ENCODE measurements at places on chromosomes 5 and 9.
A peak's percentile ranks its signal among the peaks of the same experiment; 100 is the strongest.

DNA sequence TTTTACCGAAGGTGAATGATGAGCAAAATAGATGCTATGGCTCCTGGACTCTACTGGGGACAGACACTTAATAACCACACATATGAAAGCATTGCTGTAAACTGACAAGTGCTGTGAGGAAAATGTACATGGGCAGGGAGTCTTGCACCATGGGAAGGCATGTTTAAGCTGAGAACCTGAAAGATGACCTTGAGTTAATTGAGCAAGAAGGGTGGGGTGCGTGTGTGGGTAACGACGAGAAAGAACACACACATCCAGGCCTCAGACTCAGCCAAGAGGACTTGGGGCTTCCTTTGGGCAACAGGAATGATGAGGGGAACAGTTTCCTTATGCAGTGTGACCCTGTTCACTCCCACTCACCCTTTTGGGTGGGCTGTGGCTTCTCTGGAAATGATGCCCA lies 73.1 kb downstream of the HSPA4 start:
- DNase-seq, result no peak

DNA sequence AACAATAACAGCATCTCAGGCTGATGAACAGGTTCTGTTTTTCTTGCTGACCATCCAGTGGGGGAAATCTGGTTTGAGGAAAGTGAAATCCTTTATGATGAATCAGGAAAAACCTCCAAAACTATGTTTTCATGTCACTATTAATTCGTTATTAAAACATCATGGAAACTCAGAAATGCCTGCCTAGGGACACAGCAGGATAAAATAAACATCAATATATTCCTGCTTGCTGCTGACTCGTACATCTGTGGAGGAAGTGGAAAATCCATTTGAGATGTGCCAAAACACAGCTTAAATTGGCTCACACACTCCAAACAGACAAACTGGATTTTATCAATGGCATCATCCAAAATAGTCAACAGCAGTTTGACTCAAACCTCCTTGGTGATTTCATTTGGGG lies 53.0 kb downstream of the TEK start:
- peak; percentile 60 for DNase-seq

DNA sequence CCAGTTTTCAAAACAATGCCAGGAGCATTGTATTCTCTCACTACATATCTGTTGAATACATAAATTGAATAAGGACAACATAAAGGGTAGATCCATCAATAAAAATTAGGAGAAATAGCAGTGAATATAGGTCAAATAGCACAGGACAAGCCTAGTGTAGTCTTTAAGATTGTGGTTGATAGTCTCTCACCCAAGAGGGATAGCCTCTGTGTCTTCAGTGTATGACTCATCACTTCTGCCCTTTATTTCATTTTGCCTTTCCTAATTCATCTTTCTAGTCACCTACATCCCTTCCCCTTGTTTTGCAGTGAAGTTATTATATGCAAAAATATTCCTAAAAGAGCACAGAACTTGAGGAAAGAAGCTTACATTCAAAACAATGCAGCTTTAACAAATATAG lies 335.0 kb upstream of the TUSC1 start:
- DNase-seq, result peak; percentile 5

DNA sequence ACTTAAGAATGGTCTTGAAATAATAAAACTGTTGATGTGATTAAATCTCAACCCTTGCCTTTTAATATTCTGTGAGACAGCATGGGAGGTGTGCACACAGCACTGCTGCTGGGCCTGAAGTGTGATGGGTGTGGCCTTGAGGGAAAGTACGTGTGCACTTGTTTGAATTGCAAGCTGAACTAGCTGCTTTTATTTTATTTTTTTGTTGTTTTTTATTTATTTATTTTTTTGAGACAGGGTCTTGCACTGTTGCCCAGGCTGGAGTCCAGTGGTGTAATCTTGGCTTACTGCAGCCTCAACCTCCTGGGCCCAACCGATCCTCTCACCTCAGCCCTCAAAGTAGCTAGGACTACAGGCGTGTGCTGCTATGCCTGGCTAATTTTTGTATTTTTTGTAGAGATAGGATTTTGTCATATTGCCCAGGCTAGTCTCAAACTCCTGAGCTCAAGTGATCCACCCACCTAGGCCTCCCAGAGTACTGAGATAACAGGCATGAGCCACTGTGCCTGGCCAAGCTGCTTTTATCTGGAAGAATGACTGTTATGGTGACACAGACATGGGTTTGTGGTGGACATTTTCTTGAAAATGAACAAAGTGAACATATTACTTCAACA lies 58.9 kb downstream of the GPR107 start:
- DNase-seq, result no peak

DNA sequence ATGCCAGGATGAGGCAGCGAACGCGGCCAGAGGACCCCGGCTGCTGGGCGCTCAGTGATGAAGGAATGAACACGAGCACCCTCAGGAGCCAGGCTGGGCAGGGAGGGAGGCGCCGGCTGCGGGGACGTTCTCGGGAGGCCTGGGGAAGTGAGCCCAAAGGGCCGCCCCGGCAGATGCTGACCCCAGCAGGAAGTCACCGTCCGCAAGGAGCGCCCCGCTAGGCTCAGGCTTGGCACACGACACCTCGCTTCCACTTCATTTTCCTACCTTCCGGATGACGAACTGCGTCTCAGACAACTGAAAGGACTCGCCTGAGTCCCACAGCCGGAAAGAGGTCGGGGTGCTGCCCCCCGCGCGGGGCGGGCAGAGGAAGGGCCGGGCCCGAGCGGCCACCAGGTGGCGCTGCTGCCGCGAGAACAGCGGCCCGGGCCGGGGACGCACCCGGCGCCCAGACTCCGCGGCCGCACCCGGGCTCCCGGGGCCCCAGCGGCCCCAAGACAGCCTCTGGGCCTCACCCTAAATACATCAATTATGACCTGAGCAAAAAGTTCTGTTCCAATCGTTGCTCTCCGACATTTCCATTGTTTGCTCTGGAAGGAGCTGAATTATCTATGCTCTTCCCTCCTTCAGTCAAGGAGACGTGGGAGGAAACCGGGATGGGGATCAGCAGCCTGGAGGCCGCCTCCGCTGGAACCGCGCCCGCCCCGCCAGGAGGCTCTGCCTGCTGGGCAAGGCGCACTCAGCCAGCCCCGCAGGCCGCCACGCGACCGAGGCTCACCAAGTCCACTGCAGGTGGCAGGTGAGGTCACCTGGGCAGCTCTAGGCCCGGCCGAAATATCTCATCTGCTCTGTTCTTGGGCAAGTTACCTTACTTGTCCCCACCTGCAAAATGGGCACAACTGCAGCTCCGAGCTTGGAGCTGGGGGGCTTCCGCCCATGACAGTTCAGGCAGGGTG lies 107.0 kb downstream of the ZNF354C start:
- peak; percentile 37 for DNase-seq

GRCh38 chr5:113447498-113448050 lies 12.8 kb upstream of the TSSK1B start:
- peak; percentile 18 for DNase-seq

- peak; percentile 70 for DNase-seq
These were observed 735 bp upstream of the RPL26L1 start for GRCh38 chr5:172958331-172959046.

GRCh38 chr5:57956636-57957035 lies 474.0 kb upstream of the ACTBL2 start:
- DNase-seq, result no peak

GRCh38 chr9:37951671-37952449 lies 47.9 kb upstream of the SLC25A51 start:
- DNase-seq, result no peak

DNA sequence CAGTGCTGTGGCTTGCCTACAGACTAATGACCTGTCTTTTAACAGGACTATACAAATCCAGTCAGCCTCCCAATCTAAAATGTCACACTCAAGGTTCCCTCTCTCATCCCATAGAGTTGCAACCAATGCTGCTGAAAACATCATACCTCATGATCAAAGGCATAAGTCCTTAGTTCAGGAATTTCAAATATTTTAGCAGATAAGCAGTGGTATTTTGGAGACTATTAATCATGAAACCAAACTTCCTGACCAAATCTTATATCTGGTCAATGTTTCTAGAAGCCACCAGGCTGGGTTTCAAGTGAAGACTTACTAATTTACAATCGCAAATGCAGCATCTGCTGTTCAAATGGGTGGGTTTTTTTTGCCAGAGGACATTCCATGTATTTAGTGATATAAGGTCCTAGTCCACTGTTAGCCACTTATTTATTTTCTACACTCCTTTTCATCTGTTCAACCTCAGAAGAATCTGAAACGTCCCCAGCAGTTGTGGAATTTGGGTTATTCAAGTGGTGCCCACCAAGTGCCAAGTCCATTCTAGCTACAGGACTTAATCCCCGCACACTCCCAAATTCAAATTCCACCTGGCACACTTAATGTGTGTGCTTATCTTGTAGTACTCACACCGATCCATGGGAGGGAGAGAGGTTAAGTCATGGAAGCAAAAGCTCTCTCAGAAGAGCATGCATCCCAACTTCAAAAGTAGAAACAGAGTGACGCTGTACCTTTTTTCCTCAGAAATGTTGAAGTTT lies 5.8 kb downstream of the TAS2R1 start:
- peak; percentile 41 for DNase-seq

DNA sequence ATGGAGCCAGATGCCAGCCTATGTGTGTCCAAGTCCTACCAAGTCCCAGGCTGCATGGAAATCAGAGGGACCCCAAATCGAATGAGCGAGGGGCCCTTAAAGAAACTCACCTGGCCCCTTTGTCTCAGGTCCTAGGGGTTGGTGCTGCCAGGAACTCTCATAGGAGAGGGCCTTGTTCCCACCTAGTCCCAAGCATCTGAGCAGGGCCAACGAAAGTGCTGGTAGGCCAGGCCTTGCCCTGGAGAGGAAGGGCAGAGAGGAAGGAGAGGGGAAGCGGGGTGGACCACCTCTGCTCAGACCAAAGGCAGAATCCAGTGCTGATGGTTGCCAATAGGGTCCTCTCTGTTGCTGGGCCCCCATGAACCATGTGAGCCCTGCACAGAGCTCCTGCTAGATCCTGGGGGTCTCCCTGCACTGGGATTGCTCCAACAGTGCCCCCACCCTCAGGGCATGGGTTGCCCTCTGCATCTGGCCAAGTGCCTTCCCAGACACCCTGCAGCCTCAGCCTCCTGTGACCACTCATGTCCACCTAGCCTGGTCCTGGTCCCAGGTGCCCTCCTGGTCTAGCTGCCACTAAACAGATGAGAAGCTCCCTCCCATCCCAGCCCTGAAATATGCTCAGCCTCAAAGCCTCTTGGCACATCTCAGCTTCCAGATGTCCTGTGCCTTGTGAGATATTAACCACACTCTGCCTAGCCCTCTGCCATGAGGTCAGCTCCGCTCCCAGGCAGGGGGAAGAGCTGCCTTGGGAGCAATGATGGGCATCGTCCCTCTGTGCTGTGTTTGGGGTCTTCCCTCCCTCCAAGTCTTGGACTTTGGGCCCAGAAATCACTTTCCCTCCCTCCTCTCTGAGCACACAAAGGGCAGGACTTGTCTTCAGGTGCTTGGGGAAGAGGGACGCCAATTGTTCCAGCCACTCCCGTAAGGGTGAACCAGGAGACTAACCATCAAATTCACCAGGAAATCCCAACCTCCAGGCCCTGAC lies 109.6 kb downstream of the ADAMTS2 start:
- DNase-seq, result no peak

DNA sequence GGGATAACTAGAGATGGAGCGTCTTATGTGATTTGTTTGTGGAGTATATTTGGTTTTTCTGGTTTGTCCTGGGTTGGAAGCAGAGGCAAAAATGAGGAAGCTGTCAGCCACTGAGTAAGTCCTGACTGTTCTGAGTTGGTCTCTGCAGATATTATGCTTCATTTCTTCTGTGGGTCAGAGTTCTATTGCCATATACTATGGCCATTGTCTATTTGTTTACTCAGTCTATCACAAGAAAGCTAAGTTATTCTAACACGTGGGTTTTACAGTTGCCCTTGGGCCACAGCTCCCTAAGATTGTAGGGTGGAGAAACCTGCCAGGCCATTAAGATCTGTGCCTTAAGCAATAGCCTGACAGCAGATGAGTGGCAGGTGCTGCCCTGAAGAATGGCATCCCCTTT lies 3.0 kb upstream of the CTSV start:
- DNase-seq, result no peak

DNA sequence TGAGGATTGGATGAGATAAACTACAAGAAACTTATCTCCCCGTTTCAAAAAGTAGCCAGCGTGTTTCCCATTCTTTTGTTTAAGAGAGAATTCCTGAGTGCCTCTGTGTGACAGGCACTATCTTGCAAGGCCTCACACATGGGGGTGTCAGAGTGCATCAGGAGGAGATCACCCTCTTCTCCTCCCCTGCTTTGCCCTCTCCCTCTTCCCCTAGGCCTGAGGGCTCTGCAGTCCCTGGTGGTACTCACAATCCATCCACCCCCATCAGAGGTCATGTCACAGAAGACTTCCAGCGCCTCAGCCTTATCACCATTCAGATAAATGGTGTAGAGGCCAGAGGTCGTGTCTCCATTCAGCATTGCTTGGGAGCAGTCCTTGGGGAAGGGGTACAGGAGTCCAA lies 88.0 kb downstream of the TNC start:
- DNase-seq, result no peak

DNA sequence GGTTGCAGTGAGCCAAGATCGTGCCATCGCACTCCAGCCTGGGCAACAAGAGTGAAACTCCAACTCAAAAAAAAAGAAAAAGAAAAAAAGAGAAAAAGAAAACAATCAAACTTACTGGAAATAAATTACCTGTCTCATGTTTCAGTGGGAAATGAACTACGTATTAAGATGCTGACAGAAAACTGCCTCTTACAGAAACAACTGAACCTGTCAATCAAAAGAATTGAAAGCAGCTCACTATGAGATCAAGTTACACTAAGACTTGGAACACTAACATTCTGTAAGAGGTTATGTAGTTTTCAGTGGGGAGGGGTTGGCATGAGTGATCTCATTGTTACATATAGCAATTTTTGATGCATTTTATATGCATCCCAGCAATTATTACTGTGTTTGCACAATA lies 64.4 kb upstream of the SPATA31E1 start:
- DNase-seq, result no peak

GRCh38 chr5:18105449-18105848 lies 471.2 kb downstream of the TAF11L14 start:
- no peak for DNase-seq

DNA sequence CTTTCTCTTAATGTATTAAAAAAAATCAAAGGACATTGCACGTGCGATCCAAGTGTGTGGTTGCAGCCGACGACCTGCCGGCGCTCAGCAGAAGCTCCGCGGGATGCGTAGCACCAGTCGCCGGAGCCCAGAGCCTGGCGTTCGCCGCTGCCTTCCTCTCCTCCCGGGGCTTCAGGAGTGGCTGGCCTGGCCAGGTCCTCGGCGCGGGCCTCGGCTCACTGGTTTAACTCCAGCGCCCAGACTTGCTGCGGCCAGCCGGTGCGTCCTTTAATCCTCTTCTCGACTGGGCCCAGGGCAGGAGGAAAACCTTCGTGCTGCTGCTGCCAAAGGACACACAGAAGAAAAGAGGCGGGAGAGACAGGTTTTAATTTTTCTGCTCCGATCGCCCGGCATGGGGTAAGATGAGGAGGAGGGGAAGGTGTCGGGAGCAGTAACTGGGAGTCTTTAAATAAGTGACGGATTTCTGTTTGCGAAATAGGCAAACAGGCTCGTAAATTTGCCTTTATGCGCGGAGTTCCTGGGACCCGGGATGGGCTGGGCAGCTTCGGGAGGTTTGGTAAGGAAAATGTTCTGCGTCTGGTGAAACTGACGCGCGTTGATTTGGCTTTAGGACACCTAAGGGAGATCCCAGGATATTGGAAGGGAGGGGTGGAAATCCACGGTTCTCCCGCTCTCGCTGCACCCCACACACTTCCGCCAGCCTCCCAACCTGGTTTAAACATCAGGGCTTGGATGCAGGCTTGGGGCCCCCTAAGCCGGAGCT lies 2.3 kb downstream of the HAND1 start:
- DNase-seq, result no peak

GRCh38 chr5:55472642-55473041 lies 62.1 kb downstream of the PLPP1 start:
- no peak for DNase-seq

- DNase-seq, result no peak
These were observed 40.0 kb upstream of the ABL1 start for GRCh38 chr9:130794923-130795495.

Data from fibroblast of skin of abdomen (primary cell).